ENCODE measurements at places on chromosomes 2 and 18.

DNA sequence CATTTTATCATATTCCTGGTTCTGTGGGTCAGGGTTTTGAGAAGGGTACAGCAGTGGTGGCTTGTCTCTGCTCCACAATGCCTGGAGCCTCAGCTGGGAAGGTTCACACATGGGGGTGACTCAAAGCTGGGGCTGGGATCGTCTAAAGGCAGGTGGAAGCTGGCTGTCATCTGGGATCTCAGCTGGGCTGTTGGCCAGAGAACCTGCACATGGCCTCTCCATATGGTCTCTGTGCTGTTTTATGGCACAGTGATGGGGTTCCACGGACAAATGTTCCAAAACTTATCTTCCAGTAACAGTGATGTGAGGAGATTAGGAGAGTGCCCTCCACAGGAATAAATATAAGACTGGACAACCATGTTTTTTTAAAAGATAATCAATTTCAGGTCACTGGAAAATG lies 191.4 kb downstream of the SS18 start:
- DNase-seq: no peak

GRCh38 chr2:53630026-53630606 lies 137.5 kb upstream of the CHAC2 start:
- DNase-seq: no peak

DNA sequence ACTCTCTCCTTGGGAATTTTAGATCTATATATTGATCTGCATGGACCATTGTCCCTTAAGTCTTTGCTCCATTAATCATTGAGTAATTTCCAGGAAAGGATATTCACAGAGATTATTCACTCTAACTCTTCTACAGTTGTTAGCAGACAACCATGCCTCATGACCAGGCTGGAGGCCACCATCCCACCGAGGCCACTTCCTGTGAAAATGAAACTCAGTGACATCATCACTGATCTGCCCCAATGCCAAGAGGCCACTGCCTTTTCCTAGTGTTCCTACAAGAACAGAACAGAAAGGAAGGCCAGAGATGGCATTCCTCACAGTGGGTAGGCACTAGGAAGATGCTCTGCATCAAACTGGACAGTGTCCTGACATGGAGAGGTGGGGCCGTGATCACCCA lies 161.3 kb downstream of the DTNA start:
- DNase-seq: no peak

GRCh38 chr2:48319863-48320262 lies 210.1 kb upstream of the STON1 start:
- no peak for DNase-seq

DNA sequence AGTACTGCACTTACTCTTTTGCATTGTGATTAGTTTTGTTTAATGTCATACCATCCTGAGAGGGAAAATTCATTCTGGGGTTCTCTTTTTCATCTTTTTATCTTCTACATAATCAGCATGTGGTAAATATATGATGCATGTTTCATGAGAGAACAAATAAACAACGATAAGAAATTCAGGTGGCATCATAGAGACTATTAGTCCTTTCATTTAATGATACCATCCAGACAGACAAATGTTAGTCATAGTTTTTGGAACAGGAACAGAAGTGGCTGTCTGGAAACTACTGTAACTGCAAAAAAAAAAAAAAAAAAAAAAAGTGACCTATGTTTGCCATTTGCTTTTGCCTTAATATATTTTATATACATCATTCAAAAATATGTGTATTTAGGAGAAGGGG lies 761.0 kb downstream of the EPHA4 start:
- no peak for DNase-seq

GRCh38 chr2:238488347-238488826 lies 61.7 kb downstream of the ASB1 start:
- DNase-seq: no peak

DNA sequence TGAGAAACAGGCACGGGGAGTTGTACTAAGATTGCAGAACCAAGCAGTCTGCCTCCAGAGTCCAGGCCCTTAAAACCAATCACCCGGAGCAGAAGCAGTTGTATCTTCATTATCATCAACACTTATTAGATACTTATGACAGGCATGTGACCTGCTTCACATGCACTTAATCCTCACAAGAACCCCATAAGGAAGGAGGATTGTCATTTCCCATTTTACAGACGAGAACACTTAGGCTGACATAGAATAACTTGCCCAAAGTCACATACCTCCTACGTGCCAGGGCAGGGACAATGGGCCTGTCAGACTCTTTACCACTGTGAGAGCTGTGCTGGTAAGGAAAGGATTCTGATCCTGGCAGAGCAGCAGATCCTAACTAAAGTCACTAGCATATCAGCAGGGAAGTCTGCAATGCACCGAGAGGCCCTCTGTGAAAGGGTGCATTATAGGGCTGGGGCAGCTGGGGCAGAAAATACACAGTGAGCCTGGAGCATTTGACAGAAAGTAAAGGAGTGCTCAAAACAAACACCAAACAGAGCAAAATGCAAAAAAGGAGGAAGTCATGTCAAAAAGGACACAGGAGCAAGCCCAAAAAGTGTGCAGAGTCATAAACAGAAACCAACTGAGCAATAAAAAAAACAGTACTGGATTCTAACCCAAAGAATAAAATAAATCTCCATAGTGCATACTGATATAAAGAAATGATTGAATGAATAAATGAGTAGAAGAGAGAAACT lies 55.9 kb upstream of the SP3 start:
- DNase-seq: no peak

GRCh38 chr2:66134138-66134701 lies 300.7 kb upstream of the MEIS1 start:
- no peak for DNase-seq

GRCh38 chr2:138274421-138275291 lies 226.9 kb upstream of the SPOPL start:
- no peak for DNase-seq

- DNase-seq: no peak
Observed at GRCh38 chr18:13379062-13379865, 160.7 kb downstream of the LDLRAD4 start.

- no peak for DNase-seq
Observed at GRCh38 chr2:133166031-133166430, 402.2 kb downstream of the NCKAP5 start.

DNA sequence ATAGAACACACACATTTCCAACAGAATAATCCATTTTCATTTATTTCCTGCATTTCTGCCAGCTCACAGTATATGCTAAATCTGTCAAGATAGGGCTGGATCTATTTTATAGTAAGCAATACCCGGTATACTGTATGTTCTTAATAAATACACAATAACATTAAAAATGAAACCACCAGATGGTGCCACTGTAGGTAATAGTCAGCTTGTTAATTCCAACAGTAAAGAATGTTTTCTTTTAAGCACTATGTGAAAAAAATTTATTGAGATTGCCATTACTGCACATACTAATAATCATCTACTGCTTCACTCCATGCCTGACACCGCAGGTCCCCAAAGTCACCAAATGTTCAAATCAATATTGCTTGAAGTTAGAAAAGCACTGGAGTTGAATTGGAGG lies 131.5 kb upstream of the PGAP1 start:
- no peak for DNase-seq

DNA sequence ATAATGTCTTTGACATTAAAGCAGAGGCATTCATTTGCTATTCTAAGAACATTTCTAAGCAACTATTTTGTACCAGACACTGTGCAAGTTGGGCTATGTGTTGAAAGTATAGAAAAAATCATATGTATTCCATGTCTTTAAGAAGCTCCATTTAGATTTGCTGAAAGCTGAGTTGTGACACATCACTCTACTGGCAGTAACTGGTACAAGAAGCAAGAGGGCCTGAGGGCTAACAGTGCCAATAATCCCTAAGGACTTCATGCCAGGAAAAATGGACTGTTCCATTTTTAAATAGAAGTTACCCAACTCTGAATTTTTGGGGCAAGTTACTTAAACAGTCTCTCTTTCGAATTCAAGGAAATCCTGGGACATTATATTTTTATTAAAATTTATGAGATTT lies 178.7 kb downstream of the SRBD1 start:
- DNase-seq: no peak

DNA sequence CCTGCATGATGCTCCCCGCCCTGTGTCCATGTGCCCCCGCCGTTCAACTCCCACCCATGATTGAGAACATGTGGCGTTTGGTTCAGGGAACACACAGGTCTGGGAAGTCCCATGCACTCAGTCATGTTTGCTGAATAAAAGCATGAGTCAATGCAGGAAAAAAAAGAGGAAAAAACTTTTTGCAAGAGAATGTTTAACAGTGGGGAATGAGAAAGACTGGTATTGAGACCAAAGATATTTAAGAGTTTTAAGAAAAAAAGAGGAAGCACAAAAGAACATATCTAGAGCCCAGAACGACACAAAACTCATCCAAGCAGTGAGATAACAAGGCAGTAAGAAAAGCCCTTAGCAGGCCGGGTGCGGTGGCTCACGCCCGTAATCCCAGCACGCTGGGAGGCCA lies 279.2 kb upstream of the THSD7B start:
- DNase-seq: no peak

All from GM12891 (cell line).